ENCODE measurements at places on chromosomes 5 and 9.

GRCh38 chr5:111820072-111820471, 63.1 kb upstream of the NREP start:
- DNase-seq = peak; percentile 9

DNA sequence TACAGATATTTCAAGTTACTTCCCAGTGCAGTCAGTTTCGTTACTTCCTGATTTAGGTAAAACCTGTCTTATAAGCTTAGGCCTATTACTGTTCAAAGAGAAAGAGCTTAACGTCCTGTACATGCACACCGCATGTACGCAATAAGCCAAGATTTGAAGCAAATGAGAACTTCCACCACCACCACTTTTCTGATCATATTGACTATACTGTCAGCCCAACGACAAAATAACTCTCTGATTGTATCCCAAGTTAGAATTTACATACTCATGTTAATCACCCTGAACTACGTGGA, 5.1 kb downstream of the NFIB start:
- no peak for DNase-seq

DNA sequence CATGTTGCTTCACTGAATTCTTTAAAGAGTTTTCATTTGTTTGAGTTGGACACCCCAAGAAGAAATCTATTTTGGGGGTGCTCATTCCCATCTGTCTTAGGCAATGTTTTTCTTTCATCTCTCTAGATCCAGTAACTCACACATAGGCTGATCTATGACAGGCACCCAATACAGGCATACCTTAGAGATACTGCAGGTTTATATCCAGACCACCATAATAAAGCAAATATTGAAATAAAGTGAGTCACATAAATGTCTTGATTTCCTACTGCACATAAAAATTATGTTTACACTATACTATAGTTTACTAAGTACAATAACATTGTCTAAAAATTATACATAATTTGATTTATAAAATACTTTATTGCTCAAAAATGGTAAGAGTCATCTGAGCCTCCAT, 364.5 kb downstream of the MTRR start:
- no peak for DNase-seq

DNA sequence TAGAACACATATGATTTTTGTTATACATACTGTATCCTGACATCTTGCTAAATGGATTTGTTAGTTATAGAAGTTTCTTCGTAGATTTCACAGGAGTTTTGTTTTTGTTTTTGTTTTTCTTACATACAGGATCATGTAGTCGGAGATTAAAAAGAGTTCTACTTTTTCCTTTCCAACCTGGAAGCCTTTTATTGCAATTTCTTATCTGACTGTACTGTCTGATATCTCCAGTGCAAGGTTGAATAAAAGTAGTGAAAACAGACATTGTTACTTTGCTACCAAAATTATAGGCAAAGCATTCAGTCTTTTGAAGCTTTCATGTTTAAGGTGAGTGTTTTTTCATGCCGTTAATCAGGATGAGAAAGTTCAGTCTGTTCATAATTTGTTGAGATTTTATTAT, 117.4 kb upstream of the PRSS3 start:
- no peak for DNase-seq

DNA sequence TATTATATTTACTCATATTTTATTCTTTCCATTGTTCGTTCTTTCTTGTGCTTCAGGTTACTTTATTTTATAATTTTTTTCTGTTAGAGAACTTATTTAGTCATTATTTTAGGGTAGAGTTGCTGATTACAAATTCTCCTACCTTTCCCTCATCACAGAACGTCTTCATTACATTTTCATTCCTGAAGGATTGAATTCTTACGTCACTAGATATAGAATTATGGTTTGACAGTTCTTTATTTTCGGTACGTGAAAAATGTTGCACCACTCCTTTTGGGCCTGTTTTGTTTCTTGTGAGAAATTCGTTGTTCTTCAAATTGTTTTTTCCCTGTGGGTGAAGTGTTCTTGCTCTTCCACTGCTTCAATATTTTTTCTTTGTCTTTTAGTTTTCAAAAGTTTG, 20.8 kb upstream of the OR2S2 start:
- DNase-seq = no peak

GRCh38 chr9:27176971-27177370, 67.9 kb downstream of the TEK start:
- no peak for DNase-seq

DNA sequence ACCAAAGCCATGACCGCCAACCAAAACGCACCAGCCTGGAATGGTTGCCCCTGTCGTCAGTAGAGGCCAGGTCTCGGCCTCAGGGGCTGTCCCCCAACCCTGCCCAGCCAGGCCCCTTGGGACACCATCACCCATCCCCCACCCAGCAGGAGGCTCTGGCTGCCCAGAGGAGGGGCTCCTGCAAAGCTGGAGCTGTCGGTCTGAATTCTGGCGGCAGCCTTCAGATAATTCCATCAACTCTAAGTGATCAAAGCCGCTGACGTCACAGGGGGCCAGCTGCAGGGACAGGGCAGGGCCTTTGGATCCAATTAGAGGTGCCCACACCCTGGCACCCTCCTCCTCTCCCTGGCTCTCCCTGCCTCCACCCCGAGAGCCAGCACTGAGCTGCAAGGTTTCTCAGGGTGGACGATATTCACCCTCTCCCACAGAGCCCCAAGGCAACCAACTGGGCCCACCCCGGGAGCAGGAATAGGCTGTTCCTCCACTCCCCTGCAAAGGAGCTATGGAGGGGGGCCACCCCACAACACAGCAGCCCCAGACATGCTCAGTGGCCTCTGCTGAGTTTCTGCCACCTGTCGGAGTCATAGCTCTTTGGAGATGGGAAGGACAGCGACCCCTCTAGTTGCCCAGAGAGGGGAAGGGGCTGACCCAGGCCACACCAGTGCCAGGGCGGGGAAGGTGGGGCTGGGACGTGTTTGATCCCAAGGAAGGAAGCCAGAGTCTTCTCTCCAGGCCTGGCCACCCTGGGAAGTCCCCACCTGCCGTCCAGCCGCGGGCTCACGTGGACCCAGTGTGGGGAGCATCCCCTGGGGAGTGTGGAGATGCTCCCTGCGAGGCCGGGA, 78.4 kb downstream of the NTNG2 start:
- no peak for DNase-seq

- DNase-seq = no peak
Observed at GRCh38 chr5:90119531-90119971, 290.0 kb downstream of the CETN3 start.
